Jurkat, Clone E6-1 (cell line): ENCODE measurements at places on chromosomes 1 and 21.

GRCh38 chr1:45508295-45509151 is 8.4 kb downstream of the MMACHC start:
- no peak for DNase-seq

GRCh38 chr1:204172404-204173029 is 6.4 kb upstream of the REN start:
- no peak for DNase-seq

GRCh38 chr1:201506557-201507359 is at the start of gene CSRP1:
TSS of gene CSRP1 (minus strand) at chr1:201507123. CDS start at chr1:201496303, 10,820 bp downstream.
- DNase-seq: peak; percentile 80

GRCh38 chr1:48048064-48048463 is 50.9 kb upstream of the TRABD2B start:
- DNase-seq: no peak

- no peak for DNase-seq
Measured at GRCh38 chr1:11525151-11525505, 46.2 kb downstream of the DISP3 start.

DNA sequence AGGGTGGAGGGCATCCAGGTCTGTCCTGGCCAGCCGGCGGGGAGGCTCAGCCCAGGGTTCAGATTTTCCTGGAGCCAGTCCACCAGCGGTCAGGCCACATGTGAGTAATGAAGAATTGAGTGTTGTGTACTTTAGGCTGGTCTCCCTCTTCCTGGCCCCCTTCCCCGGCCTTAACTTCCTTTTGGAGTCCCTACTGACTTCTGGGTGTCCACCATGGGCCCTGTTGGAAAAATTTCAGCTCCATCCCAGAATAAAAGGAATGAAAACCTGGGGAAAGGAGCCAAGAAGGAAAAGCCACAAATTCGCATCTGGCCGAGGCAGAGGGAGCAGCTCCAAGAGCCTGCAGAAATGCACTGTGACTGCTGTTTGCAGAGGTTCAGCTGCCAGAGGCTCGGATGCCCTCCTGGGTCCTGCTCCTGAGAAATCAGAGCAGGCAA is 35.5 kb upstream of the HHAT start:
- DNase-seq: no peak

DNA sequence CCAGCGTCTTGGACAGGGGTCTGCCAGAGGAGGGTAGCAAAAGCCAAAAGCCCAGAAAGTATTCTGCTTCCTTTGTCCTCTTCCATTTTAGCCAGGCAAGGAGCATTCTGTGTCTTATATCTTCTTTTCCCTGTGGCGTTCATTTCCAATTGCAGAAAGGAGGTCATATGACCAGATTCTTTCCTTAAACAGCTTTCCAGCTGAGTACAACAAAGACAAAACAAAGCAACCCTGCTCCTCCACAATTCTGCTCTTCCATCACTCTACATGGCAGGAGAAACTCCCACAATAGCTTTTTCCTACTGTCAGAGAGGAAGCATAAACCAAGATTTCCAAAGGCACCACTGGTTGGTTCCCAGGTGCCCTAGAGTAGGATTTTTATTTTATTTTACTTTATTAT is 19.7 kb downstream of the ENSA start:
- no peak for DNase-seq

GRCh38 chr1:184533049-184533448 is 146.2 kb downstream of the C1orf21 start:
- no peak for DNase-seq

GRCh38 chr1:35506960-35507912 is 50.0 kb downstream of the KIAA0319L start:
- DNase-seq: peak; percentile 44

GRCh38 chr1:179137617-179138255 is 55.9 kb downstream of the TOR3A start:
- no peak for DNase-seq

GRCh38 chr21:37767984-37768383 is 148.3 kb downstream of the KCNJ6 start:
- no peak for DNase-seq

DNA sequence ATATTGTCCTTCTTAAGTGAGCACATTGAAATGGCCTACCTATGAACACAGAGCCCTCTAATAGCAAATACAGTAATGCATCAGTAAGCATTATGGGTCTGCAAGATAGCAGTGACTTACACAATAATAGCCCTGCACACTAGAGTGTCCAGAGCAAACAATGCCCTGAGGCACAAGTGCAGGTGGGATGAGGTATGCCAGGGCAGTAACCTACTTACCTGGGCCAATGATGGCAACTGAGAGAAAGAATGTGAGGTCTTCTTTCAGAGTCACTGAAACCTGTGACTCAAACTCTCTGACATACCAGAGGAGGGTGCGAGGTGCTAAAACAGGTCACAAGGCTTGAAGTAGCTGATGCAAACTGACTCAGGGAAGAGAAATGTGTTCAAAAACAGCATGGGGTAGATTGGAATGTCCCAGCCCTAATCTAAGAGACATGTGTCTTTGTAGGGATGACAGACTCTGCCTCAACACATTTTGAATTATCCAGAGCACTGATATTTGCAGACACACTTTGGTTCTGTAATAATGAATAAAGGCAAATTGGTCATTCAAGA is 168.5 kb upstream of the RUNX1 start:
- DNase-seq: no peak

DNA sequence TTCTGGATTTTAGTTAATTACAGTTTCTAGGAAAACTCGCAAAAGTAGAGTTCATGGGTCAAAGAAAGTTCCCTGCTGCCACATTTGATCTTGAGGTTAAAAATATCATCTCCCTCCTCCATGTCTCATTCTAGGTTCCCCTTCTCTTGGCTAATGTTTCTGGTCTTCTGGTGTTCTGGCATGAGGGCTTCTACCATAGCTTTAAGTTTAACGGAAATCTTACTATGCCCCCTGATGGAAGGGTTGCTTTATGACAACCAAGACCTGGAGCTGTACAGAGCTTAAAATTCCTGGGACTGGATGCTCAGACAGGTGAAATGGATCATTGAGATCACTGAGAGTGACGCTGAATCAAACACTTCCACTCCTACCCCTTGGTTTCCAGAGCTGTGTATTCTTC is 1881.7 kb downstream of the MRPL39 start:
- DNase-seq: peak; percentile 8

- DNase-seq: no peak
Measured at GRCh38 chr1:46820076-46820475, 21.2 kb downstream of the CYP4B1 start.

DNA sequence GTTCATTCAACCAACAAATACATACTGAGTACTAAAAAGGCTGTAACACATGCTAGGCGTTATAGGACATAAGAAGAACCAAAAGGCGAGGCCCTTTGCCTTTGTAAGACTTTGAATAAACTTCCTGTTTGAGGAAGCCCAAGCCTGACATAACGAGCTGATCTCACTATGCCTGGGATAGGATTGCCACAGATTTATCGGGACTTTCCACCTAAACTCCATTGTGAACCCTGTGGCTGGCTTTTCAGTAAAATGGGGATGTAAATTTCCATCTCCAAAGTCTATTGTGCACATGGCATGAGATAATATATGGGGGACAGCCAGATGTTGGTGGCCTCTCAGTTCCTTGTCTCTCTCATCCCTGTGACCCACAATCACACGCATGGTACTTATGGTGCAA is 41.9 kb downstream of the LMO4 start:
- no peak for DNase-seq

GRCh38 chr1:7346070-7346596 is 425.0 kb upstream of the VAMP3 start:
- no peak for DNase-seq

GRCh38 chr1:225435487-225435886 is 7.6 kb upstream of the LBR start:
- DNase-seq: no peak

- DNase-seq: no peak
Measured at GRCh38 chr1:232737917-232738316, 67.3 kb upstream of the MAP10 start.

- DNase-seq: no peak
Measured at GRCh38 chr21:45630066-45630694, 13.3 kb upstream of the PCBP3 start.

DNA sequence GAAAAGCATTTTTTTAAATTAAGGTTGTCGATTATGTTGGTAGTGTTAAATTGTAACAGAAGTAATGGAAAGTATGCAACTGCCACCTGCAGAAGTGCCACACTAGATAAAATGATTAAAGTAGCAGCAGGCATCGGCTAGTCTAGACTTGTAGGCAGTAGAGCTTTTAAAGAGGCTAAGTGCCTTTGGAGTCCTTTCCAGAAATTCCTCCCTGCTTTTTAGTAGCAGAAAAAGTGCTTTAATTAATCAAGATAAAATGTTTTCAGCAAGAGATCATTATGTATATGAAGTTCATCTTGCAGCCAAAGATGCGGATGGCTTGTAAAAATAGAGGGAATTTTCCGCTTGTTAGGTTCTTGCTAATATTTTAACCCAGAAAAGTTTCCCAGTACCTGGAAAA is 87.1 kb upstream of the LRRC8D start:
- DNase-seq: no peak

DNA sequence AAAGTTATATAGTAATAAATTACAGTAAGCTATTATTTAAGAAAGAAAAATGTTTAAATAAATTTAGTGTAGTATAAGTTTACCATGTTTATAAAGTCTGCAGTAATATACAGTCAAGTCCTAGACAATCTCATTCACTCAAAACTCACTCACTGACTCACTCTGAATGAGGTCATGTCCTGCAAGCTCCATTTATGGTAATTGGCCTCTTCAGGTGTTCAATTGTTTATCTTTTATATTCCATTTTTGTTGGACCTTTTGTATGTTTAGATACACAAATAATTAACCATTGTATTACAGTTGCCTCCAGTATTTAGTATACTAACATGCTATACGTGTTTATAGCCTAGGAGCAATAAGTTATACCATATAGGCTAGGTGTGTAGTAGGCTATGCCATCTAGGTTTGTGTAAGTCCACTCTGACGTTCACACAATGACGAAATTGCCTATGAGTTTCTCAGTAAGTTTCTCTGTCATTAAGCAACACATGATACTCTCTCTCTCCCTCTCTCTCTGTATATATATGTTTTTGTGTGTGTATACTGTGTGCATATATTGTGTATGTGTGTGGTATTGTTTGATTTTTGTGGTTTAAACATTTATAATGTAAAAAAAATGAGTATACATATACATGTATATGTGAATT is 161.2 kb downstream of the NCAM2 start:
- no peak for DNase-seq

GRCh38 chr1:42838482-42839190 is 7.8 kb upstream of the ZNF691 start:
- no peak for DNase-seq

GRCh38 chr1:187445066-187445465 is 616.3 kb downstream of the PLA2G4A start:
- no peak for DNase-seq

- no peak for DNase-seq
Measured at GRCh38 chr1:89965193-89965768, 29.6 kb upstream of the ZNF326 start.

DNA sequence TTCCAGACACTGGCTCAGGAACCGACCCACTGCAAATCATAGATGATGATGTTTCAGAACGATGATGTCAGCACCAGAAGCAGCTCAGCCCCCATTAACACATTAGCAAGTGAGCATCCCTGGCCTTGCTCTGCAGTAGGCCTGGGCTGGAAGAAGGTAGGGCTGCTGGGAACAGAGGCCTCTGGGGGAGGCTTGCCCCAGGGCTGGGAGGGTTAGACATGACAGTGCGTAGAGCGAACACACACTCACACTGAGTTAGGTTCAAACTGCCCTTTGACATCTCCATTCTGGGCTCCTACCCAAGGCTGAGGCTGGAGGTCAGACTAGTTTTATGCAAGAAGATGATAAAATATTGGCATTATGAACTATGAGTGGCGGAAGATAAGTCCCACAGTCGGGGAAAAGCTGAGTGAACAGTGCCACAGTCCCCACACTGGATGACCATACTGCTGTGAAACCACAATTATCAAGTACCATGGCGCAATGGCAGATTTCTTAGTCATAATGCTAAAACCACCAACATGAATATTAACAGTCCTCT is 91.1 kb downstream of the DMRTB1 start:
- no peak for DNase-seq
